Ovary (tissue), 10 donors: ENCODE measurements at places on chromosomes 1 and 21.

DNA sequence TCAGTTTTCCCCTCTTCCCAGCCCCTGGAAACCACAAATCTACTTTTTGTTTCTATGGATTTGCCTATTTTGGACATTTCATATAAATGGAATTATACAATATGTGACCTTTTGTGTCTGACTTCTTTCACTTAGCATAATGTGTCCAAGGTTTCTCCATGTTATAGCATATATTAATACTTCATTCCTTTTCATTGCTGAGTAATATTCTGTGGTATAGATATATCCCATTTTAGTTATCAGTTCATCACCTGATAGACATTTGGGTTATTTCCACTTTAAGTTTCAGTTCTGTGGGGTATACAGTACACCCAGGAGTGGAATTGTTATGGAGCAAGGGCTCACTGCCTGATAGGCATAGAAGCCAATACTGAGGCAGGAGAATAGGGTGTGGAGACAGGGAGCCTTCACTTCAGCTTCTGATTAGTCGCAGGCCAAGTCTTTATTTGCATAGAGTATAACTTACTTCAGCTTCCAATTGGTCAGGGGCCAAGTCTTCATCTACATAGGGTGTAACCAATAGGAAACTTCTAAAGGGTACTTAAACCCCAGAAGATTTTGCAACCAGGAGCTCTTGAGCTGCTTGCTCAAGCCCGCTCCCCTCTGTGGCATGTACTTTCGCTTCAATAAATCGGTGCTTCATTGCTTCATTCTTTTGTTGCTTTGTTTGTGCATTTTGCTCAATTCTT, 8.3 kb upstream of the NVL start:
- DNase-seq = no peak

GRCh38 chr1:231478811-231479210, 49.7 kb upstream of the TSNAX start:
- DNase-seq = no peak

- no peak for DNase-seq
These were observed 15.1 kb downstream of the SIPA1L2 start for GRCh38 chr1:232614811-232615210.

DNA sequence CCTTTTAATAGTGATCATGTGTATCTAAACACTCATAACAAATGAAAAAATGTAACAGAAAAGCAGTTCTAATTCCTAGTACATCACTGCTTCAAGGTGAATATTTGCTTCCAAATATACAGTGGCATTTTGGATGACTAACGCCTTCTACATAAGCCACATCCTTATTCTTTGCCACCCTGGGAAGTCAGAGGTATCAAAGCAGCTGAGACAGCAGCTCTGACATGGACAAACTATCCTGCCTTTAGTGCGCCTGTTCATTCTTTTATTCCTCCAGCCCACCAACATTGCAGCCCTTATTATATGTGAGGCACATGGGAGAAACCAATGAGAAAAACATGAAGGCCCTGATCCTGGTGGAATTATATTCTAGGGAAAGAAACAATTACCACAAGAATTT, 183.0 kb downstream of the APP start:
- no peak for DNase-seq

GRCh38 chr1:86646256-86646655, 58.1 kb upstream of the SH3GLB1 start:
- DNase-seq = no peak

- DNase-seq = no peak
These were observed 6.6 kb downstream of the ADORA1 start for GRCh38 chr1:203133970-203134725.

DNA sequence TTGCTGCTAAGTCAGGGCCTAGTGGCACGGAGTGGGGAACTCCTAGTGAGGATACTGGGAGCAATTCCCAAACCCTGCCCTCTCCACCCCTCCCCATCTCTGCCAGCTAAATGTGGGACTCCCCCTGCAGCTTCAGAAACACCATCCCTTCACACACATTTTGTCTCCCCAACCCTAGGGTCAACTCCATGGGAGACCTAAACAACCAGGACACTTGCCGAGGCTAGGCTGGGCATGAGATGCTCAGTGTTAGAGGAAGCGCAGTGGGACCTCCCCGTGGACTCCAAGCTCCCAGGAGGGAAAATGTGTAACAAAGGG, 1.5 kb downstream of the RNF186 start:
- DNase-seq = no peak

GRCh38 chr1:57470036-57470435, 46.2 kb upstream of the DAB1 start:
- no peak for DNase-seq

DNA sequence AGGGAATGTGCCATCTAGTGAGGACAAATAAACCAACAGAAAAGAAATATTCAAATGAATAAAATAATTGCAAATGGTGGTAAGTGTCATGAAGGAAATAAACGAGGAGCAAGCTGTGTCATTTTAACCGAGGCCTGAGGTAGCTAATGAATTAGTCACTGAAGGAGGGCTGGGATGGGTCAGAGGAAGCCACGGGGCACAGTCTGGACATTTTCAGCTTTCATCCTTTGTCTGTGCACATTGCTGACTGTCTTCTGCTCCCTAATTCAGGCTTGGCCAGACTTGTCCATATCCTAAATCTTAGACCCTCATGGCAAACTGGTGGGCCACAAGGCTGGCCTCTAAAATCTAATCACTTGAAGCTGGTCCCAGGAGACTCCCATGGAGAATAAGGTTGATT, 138.4 kb downstream of the RHOU start:
- DNase-seq = no peak
